EL (cell line): ENCODE measurements at places on chromosomes 12 and 14.

DNA sequence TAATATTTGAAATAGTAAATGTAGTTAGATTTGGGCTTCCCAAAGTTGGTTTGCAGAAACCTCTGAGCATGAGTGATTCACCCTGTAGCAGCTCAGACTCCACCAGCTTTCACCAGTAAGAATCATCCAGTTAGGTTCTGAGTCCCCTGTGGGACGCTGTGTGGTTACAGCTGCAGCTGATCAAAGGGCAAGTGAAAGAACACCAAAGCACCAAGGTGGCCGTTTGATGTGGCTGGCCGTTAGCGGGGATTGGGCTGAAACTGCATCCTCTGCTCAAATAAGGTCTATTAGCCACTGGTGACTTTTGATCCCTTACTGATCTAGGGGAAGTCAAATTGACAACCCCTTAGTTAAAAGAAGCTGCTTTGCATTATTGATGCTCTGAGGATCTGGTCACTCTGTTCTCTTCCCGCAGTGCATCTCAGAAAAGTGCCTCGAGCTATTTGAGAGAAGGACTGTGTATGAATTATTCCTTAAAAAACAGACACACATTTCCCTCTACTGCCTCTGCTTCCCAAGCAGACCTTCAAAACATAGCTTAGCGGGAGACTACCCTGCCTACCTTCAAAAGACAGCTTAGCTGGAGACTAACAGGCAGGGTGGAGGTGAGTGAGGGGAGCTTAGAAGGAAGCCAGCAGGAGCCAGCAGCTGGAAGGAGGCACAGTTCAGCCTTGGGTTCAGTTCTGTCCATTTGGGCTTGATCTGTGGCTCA lies 3.7 kb downstream of the ABHD12B start:
- peak; percentile 42 for DNase-seq

DNA sequence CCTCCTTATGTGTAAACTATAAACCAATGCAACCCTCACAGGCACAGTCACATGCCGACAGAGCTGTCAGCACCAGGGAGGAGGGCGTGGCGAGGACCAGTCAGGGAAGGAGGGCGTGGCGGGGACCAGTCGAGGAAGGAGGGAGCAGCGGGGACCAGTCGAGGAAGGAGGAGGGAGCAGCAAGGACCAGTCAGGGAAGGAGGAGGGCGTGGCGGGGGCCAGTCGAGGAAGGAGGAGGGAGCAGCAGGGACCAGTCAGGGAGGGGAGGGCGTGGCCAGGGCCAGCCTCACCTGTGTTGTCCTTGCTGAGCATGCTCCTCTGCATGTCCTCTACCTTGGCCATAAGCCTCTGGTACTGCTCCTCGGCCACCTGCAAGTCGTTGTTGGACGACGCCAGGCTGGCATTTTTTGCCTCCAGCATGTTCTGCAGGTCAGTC lies 24.2 kb downstream of the GOLGA3 start:
- no peak for DNase-seq

- DNase-seq: peak; percentile 39
These were observed 800 bp downstream of the PCNX4 start for GRCh38 chr14:60092526-60092920.

- peak; percentile 15 for DNase-seq
These were observed 35.5 kb downstream of the CIT start for GRCh38 chr12:119841433-119842210.

GRCh38 chr14:88168025-88168424 lies 155.0 kb downstream of the KCNK10 start:
- no peak for DNase-seq
